Ascending aorta (tissue), 2 donors: ENCODE measurements at places on chromosomes 6 and 20. TPM values are rescaled to one million over a fixed set of nuclear protein-coding genes. Genes with fewer than 3 reads are reported as not detected.
A peak's percentile ranks its signal among the peaks of the same experiment; 100 is the strongest.

GRCh38 chr6:168305096-168305749, 14.4 kb downstream of the DACT2 start:
- DNase-seq, result no peak

- no peak for DNase-seq
Measured at GRCh38 chr20:23094927-23095326, 8.8 kb upstream of the CD93 start.

Gene TRDN
- not detected for total RNA-seq

Gene ETV7
- not detected for total RNA-seq

DNA sequence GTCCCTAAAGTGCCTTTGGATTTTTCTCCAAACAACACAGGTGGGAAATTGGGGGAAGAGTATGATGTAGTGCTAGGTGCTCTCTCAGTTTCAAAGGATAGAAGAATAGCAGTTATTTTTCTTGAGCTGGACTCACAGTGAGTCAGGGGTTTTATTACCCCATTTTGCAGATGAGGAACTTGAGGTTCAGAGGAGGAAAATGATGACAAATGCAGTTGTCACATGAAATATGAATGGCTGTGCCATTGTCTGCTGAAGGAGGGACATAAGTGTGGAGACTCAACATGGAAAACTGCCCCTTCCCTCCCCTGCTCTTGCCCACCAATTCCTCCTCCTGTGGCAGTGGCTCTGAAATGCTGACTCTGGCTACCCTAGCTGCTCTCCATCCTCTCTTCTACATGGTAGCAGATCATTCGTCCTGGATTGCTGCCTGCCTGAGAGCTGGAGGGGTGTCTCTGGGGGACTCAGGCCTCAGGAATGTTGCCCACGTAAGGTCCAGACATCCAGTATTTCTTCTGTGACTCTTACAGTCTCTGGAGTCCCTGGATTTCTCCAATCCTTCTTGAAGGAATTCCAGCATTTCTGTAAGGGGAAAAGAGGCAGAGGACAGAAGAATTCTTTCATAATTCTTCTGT, 37.6 kb upstream of the EPB41L1 start:
- no peak for DNase-seq

DNA sequence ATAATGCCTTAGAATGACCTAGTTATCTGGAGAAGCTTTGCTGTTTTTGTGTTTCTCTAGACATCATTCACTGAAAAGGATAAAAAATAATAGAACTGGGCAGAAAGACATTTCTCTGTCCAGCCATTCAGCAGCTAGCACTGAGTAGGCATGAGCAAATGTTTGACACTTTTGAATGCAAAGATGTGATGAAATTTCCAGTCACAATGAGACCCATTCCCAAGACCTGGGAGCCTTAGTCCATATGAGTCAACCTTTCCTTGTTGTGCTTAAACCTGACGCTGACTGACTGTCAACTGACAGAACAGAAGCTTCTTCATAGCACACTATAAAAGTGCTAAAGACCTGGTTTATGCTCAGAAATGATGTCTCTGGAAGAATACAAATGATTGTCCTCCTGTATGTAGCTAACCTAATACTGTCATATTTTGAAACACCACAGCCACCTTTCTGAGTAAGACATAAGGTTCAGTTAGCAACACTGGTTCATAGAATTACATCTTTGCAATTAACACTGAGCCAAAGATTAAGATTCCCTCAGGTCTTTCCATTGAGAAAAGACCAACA, 17.1 kb downstream of the RALGAPA2 start:
- no peak for DNase-seq

DNA sequence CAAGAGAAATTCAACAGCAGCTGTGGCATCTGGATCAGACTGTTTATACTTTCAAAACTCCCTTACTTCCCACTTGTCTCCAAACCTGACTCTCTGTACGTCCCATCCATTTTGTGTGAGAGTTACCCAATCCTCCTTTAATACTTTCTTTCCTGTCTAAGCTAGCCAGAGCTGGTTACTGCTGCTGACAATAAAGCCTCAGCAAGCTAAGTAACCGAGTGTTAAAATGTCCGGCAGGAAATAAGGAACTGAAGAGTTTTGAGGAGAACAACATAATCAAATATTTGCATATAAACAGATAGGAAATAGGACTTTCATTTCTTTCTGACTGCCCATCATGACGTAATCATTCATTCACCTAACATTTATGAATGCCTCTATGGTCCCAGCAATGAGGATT, 11.6 kb downstream of the TMEM30A start:
- DNase-seq, result no peak

DNA sequence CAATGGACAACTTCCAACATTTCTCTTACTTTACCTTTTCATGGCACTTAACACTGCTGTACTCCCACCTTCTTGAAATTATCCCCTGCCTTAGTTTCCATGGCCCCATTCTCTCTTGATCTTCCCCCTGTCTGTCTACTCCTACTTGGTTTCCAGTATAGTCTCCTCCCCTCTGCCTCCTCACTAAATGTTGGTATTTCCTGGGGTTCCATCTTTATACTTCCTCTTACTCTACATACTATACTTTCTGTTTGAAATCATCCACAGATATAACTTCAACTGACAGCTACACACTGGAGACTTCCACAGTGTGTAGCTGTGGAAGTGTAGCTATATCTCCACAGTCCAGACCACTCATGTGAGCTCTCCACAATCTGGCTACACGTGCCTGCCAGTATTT, 13.5 kb downstream of the ZHX3 start:
- DNase-seq, result no peak

Gene SEL1L2
- total RNA-seq, result not detected

DNA sequence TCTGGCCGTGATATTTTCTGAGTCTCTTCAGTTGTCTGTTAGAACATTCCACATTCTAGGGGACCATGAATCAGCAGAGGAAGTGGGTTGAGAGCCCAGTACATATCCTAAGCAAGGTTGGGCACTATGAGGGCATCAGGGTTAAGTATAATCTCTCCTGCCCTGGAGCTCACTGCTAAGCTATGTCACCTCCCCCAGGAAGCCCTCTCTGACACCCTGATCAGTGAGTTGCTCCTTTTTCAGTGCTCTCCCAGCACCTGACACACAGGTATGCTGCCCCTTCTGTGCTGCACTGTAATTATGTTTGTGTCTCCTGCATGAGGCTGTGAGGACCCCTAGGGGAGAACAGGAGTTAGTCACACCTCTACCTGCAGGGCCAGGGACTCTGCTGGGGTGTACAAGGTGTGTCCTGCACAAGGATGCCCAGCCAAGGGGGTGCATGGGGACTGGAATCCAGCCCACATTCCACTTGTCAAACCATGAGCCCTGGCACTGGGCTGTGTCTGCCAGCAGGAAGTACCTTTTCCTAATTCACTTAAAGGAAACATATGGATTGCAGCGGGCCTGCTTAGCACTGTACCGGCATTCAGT, 3.9 kb downstream of the RAB44 start:
- DNase-seq, result peak; percentile 54

Gene MYB
- not detected for total RNA-seq

Gene FOXC1
- 125 TPM for total RNA-seq
